ENCODE measurements at places on chromosomes 16 and 17.

DNA sequence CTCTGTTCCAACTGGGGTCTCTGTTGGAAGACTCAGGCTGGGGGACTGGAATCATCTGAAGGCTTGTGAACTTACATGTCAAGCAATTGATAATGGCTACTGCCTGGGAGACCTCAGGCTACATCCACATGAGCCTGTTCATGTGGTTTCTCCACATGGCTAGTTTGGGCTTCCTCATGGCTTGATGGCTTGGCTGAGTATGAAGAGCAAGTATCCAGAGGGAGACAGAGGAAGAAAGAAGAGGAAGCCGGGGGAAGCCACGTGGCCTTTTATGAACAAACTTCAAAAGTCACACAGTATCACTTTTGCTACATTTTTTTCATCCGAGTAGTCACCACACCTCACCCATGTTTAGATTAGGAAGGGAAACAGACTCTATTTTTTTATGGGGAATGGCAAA, 158.9 kb downstream of the TRIM37 start:
- no peak for DNase-seq

DNA sequence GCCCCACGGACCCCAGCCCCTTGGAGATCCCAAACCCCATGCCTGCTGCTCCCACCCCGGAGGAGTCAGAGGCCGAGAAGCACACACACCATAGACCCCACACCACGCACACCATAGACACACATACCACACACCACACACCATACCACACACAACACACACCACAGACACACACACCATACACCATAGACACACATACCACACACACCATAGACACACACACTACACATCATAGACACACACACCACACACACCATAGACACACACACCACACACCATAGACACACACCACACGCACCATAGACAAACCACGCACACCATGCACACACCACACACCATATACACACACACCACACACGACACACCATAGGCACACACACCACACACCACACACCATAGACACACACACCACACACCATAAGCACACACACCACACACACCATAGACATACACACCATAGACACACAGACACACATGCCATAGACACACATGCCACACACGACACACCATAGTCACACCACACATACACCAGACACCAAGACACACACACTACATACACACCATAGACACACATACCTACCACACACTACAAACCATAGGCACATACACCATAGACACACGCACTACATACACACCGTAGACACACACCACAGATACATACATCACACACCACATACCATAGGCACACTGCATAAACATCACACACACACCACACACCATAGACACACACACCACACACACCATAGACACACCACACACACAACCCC, 11.3 kb downstream of the TBC1D16 start:
- no peak for DNase-seq

- no peak for DNase-seq
These were observed 127.0 kb upstream of the PMFBP1 start for GRCh38 chr16:72298961-72299360.

- no peak for DNase-seq
These were observed 74.2 kb downstream of the VPS53 start for GRCh38 chr17:640436-640835.

DNA sequence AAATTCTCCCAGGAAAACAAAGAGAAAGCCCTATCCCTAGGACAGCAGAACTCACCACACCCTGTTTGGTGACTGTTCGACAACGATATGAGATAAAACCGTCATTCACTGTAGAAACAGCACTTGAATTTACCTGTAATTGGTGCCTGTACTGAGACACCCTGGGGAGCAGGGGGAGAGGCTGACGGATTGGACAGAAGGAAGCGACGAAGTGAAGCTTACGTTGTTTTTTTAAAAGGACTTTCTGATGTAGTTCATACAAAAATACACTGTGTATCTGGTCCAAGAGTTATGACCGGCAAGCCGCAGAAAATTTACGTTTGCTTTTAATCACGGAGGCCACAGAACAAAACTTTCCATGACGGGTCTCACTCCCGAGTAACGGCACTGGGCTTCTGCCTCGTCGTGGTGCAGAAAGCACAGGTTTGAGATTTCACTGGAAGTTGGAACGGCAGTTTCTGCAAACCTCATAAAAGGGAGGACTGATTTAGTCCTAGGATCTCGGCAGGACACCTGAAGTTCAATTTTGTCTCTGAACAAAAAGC, 9.7 kb downstream of the NXN start:
- no peak for DNase-seq

DNA sequence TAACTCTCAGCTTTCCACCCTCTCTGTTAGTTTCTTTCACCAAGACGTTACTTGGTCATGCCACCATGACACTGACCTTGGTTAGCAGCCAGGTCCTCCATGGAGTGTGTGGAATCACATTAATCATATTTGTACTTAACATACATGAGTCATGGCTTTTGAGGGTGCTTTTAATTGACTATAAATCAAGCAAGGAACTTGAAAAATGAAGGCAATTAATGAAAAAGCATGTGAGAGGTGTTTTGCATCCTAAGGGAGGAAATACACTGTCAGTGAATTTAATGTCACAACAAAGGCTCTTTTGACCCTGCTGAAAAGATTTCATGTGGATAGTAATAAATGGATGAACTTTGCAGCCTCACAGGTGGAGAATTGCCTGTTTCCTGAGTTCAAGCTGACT, 240.7 kb downstream of the CDH13 start:
- no peak for DNase-seq

DNA sequence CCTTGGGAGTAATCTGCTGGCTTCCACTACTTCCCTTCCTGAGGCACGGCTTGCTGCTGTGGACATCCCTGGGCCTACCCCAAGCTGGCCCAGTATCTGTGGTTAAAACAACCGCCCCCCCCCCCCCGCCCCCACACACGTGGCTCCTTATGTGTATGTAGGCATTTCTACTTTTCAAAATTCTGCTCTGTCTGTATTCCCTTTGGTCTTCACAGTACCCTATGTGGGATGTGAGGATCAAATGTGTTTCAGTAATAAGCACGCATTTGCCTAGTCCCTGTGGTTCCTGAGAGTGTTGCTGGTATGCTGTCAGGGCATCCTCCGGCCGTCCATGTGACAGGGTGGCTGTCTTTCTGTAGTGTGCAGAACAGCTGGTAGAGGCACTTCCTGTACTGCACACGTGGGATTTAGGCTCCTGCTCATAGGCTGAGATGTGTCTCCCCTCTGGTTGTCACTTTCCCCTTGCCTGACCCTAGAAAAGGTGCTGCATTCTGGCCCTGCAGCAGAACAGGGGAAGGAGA, 2.2 kb downstream of the NT5M start:
- no peak for DNase-seq

DNA sequence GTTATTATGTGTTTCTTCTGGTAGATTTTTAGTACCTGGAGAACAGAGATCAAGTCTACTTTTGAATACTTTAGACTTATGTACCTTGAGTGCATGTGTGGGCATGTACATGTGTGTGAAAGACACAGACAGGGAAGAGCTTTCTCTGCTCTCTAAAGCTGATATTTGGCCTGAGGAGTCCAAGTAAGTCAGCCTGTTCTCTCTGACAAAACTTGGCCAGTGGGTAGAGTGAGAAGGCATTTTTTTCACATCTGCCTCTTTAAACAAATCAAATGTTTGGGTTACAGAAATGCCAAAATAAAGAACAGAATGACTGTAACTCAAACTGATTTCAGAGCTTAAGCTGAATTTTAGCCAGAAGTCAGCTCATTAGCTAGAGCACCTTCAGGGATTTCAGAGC, 309.7 kb upstream of the DYNLRB2 start:
- no peak for DNase-seq

DNA sequence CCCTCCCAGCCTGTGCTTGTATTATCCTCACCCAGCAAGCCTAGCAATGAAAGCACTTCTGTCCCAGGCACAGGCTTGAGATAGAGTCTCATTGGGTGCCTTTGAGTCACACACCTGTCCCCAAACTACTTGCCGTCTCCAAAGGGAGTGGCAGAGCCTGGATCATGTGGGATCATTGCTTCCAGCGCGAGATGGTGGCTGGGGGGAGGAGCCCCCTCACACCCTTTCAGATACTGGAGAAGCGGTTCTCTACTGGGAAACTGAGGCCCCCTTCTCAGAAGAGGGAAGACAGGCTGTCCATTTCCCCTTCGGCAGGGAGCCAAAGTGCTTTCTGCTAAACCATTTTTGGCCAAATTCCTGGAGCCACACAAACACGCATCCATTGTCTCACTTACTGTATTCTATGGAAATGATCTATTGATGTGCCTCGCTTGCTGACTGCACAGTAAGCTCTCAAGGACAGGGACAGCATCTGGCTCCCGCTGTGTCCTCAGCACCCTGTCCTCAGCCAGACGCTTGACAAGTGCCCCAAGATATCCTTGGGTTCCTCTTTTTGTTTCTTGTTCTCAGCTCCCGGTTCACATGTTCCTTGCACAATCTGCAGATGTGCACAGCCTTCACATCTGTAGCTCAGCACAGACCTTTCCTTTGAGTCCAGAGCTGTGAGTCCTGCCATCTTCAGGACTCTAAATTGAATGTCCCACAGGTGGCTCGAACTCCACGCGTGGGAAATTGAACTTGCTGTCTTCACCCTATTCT, 26.0 kb upstream of the DLX3 start:
- no peak for DNase-seq

DNA sequence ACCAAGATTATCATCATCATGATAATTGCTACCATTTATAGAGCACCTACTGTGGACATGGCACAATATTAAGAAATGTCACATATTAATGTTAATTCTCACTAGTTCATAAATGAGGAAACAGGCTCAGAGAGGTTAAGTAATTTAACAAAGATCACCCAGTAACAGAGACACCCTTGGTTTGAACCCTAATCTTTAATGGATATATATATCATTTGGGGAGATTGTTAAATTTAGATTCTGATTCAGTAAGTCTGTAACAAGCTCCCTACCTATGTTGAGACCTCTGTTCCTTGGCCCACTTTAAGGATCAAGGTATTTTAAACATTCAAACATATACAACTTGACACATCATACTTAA, 804 bp upstream of the TMEM100 start:
- no peak for DNase-seq

DNA sequence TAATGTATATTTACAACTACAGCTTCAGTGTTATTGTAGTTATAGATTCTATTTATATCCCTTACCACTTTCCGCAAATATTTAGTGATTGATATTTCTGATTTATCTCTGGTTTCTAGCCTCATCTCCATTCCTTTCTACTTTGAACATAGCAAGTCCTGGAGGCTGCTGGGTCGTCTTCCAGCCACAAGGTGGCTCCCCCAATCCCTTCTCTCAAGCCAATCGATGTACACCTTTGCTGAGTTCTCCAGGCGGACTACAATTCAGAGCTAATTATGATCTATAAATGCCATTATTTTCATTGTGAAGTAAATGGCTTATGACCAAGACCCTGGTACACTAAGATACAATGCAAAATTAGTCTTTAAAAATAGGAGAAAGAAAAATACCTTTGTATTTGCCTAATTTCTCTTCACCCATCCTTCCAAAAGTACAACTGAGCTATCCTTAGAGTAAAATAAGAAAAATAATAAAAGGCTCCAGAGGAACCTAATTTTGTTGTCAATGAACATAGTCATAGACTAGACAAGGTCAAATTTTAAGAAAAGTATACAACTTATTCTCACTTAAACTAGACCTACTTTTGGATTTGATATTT, 122.1 kb downstream of the SKAP1 start:
- DNase-seq, result no peak

GRCh38 chr17:9200699-9201359, 179.5 kb downstream of the NTN1 start:
- no peak for DNase-seq

GRCh38 chr16:4006397-4006999, 109.7 kb downstream of the ADCY9 start:
- DNase-seq, result no peak

- DNase-seq, result no peak
These were observed 338.5 kb downstream of the UTP18 start for GRCh38 chr17:51598824-51599223.

DNA sequence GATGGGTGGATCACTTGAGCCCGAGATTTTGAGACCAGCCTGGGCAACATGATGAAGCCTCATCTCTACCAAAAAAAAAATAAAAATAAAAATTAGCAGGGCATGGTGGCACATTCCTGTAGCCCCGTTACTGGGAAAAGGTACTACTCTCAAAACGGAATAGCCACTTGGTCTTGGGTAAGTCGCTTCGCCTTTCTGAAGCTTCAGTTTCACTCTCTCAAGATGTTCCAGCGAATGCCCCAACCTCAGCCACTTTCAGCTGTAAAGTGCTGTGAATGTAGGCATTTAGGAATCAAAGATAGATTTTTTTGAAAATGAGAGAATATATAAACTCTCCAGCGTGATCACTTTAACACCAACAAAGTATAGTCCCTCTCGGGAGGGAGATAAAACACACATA, 154.1 kb upstream of the HS3ST3A1 start:
- DNase-seq, result no peak

DNA sequence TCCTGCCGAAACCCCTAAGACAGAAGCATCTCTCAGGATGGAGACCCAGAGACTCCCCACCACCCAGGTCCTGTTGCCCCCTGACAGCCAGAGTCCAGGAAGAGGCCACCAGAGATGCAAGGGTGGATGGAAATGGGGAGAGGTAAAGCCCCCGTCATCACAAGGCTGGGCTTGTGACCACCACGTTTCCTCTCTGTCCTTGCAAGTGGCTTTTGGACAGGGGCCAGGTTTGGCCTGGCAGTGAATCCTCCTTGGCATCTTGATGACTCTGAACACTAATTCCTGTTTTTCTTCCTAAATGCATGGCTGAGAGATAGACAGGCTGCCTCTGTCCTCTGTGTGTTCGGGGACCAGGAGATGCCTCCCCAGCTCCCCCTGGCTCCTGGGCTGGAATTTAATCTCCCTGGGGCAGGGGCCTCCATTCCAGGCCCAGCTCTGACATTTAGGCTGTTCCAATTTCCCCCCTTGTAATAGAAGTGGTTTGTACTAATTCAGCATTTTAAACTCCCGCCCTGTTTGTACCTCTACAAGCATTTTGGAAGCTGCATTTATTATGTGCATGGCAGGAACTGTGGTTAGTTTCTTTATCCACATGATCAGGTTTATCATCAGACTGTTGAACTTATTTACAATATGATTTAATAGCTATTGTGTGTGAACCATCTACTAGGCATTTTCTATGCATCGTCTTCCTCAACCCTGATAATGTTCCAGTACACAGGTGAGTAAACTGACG, 116.1 kb upstream of the IRX6 start:
- no peak for DNase-seq

- DNase-seq, result no peak
These were observed 43.4 kb upstream of the IRX6 start for GRCh38 chr16:55280587-55280986.
